ENCODE measurements at places on chromosomes 7 and 10.
A peak's percentile ranks its signal among the peaks of the same experiment; 100 is the strongest.

- no peak for DNase-seq
Measured at GRCh38 chr7:16804674-16805439, at the start of gene AGR2. Gene AGR2 (minus strand): TSS chr7:16804999. CDS start chr7:16801796, 3,203 bp downstream.

DNA sequence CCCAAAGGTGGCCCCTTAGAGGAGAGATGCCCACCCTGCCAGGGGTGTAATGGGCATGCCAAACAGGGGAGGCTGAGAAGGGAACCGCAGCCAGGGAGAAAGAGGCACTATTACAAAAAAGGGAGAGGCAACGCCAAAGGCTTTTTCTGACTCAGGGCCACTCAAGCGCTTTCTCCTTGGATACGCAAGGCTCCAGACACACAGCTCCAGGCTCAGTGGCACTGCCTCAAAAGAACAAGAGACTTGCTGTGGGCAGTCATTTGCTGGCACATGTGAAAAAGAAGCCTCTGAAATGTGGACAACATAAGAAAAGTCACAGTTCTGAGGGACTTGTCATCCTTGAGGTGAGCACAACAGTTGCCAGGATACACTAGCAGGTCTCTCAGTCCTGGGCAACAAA is 128.4 kb downstream of the DGKI start:
- DNase-seq, result no peak

DNA sequence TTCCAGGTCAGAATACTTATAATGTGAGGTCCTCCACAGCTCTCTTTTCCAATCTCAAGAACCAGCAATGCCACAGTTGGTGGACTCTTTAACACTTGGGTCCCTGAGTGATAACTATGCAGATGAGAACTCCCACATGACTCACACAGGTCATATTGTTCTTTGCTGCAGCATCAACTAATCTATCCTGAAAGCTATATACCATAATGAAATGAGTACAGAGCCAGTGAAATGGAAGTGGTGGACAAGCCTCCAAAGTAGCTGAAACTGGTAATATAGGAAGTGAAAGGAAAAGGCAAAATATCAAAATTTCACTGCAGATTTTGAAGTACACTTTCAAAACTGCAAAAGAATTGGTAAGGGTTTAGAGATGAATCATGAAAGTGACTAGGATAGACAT is 45.6 kb downstream of the SORCS1 start:
- DNase-seq, result no peak

GRCh38 chr10:62233356-62234076 is 35.1 kb downstream of the RTKN2 start:
- DNase-seq, result no peak

- no peak for DNase-seq
Measured at GRCh38 chr7:48091506-48092433, 2.7 kb downstream of the UPP1 start.

- DNase-seq, result peak; percentile 78
Measured at GRCh38 chr7:2109936-2110609, 122.7 kb downstream of the MAD1L1 start.

DNA sequence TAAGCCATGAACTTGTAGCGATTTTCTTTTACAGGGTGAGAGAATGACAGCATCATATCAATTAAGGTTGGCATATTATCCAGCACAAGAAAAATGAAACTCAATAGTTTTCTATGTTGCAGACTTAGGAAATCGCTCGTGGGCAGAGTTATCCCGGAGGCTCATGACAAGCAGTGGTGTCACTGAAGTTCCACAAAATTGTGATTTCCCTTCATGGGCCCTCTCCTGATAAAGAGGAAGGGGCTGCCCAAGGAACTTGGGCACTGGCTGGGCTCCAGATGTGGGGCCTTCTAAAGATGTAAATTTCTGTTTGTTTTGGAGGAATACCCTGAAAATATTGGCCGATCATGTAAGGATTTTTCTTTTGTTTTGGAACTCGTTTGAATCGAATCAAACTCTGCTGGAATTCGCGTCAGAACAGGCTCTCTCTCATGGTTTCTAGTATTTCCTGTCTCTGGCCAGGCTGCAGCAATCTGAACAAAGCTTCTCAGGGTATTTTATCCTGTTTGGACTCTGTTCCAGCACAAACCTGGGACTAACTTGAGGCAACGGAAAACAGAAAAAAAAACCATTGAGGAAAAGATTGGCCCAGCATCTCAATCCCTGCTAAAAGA is 340.6 kb upstream of the NRP1 start:
- DNase-seq, result no peak

DNA sequence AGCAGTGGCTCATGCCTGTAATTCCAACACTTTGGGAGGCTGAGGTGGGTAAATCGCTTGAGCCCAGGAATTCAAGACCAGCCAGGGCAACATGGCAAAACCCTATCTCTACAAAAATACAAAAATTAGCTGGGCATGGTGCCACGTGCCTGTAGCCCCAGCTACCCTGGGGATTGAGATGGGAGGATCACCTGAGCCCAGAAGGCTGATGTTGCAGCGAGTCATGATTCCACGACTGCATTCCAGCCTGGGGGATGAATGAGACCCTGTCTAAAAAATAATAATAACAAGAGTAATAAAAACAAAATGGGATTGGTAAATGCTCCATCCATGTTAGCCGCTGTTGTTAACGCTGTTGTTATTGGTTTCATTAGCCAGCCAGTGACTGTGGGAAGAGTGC is 1.3 kb upstream of the HKDC1 start:
- no peak for DNase-seq

DNA sequence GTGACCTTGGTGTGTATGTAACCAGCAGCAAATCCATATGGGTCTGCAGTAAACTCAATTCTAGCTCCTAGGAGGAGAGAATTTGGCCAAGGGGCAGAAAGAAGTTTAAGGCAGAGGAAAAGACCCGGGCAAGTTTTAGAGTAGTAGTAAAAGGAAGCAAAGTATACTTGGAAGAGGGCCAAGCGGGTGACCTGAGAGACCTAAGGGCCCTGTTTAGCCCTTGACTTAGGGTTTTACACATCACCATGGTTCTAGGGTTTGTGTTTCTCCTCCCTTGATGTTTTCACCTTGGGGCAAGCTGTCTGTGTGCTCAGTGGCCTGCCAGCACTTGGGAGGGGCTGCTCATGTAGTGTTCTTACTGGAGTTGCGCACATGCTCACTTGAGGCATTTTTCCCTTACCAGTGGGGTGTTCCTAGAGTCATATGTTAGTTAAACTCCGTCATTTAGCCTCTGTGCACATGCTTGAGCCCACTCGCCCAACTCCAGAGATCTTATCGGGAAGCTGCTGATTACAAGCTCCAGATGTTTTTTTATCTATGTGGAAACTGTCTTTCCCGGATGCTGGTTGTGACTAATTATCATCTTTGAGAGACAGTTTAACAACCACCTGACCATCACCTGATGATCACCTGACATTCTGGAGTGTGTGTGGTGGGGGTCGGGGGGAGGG is 137.6 kb upstream of the PRSS1 start:
- DNase-seq, result no peak

- DNase-seq, result no peak
Measured at GRCh38 chr7:41187322-41187721, 515.6 kb downstream of the INHBA start.

DNA sequence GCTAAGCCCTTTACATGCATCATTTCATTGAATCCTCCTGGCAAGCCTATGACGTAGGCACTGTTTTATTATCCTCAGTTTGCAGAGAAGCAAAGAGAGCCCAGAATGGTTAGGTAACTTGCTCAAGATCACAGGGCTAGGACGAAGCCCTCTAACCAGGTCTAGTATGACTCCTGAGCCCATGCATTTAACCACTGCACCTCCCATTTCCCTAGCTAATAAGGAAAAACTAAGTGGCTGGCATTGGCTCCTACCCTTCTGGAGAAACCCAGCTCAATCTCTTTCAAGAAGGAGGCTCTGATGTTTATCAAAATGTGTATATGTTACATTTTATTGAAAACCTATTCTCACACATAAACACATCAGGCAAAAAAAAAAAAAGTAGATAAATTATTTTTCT is 19.8 kb downstream of the MYOF start:
- no peak for DNase-seq

DNA sequence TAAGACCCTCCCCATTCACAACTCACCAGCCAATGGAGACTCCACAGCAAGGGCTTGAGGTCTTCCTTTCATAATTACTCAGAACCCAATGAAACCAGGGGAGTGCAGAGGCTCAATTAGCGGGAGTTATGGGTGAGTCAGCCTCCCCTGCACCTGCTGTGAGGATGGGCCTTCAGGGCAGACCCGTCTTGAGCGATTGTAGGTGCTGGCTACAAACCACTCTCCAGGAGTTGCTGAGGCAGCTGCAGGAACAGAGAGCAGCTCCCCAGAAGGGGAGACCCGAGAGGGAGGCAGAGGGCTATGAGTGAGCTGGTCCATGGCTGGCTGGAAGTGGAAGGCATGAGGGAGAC is 58.5 kb upstream of the SORCS3 start:
- no peak for DNase-seq

GRCh38 chr10:9645928-9646600 is 1371.6 kb upstream of the CELF2 start:
- no peak for DNase-seq

DNA sequence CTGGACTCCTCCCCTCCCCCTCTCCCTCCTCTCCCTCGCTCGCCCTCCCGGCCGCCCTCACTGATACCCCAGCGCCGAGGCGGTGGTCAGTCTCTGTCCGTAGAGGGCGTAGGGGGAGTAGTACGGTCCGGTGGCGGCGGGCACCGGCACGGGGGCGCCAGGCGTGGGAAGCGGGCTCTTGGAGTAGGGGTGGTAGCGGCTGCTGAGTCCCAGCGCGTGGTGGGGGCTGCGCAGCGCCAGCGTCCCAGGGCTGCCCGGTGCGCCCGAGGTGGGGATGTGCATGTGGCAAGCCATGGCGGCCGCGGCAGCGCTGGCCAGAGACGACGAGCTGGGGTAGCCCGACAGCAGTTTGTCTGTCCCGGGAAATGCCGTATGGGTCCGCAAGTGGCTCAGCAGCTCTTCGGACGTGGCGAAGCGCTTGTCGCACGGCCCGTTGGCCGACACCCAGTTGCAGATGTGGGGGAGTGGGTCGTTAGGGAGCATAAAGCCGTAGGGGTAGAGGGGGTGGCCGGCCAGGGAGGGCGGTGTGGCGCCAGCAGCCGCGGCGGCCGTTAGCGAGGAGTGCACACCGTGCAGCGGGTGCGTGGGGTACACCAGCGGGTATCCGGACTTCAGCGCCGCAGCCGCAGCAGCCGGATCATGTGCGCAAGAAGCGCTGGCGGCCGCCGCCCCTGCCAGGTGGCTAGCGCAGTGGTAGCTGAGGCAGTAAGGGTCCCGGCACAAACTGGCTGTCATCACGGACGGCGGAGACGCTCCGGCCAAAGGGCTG is 2.7 kb downstream of the ZNF503 start:
- no peak for DNase-seq

DNA sequence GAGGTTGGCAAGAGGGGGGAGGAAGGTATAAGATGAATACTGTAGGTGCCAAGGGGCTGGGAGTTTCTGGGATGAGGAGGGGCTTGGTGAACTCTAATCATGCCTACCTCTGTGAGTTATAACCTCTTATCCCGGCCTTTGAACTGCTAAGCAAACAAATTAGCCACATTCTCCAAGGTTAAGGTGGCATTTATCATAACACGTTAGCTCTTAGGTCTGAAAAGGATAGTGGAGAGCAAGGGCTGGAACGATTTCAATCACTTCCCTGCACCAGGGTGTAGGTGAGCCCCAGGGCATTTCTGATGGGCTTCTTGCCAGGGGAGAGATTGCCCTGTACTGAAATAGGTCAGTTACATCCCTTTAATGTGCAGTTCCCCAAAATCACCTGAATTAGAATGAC is 28.6 kb upstream of the DMBT1 start:
- no peak for DNase-seq

DNA sequence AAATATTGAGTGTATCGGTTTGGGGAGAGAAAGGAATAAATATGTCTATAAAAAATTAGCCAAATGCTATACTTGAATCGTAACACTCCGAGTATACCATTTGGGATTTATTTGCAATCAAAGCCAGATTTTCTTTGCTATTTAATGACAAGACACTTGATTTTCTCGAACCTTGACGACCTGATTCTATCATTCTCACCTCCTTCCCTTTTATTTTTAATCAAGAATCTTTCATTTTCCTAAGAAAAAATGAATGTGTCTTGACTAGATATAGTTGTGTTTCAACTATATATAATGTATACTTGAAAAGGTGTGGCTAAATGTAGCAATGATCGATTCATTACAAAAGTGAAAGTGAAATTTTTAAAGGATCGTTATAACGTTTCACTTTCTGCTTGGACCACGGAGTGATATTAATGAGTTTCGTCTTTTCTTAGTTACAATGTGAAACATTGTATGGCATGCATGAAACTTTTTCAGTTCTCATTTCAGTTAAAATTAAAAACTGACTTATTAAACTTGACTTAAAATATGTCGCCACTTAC is 562 bp downstream of the NUB1 start:
- no peak for DNase-seq

DNA sequence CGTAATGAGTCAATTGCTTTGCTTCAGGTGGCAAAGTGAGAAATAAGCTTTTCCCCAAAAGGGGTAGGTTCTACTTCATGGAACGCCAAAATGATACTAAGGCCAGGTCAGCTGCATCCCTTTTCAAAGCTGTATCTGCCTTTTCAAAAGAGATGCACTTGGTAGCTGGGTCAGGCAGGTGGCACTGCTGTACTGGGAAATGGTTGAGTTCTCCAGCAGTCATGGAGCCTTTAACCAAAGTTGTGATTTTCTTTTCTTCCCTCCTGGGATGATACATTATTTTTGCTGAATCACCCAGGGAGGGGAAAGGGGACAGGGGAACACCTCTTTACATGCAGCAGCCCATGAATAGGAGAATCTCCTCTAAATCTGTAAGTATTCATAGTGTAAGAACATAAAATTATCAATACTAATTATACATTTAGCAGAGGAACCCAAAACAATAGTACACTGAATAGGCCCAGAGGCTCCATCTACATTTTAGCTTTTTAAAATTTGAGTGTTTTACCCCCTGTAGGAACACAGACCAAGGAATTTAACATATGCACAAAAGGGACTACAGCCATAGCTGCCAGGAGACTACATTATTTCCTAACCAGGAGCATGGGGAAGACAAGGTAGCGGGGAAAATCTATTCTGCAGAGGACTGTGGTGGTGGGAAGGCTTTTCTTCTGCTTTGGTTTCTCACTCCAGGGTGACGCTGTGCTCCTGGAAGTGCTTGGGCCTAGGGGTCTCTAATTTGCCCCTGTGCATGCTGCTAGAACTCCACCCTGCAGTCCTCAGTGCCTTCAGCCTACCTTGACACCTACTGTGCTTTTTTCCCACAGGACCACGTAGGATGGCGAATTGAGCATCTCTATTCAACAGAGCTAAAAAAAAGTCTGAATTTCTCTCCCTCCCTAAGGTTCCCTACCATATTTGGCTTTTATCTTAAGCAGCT is 6.4 kb upstream of the GPR22 start:
- DNase-seq, result peak; percentile 39

DNA sequence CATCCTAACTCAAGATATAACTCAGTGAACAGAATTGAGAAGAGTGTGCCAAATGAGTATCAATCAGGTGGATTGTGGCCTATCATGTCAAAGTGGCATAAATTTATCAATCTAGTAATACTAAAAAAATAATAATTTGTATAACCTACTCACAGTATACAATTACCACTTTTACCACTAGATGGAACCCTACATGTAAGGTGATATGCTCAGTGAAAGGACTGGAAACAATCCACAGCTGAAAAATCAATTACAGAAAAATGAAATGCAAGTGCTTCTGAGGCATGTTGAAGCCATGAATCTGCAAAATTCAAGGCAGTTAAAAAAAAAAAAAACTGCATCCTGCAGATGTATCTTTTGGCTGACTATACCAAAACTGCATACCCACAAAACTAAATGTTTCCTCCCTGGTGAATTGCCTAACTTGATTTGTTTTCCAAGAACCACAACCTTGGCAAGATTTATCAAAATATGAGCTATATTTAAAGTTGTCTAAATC is 13.9 kb downstream of the ARHGAP19 start:
- DNase-seq, result peak; percentile 80
